ENCODE measurements at places on chromosomes 6 and 20.

- DNase-seq = no peak
Measured at GRCh38 chr6:157845493-157846259, 22.6 kb downstream of the SNX9 start.

DNA sequence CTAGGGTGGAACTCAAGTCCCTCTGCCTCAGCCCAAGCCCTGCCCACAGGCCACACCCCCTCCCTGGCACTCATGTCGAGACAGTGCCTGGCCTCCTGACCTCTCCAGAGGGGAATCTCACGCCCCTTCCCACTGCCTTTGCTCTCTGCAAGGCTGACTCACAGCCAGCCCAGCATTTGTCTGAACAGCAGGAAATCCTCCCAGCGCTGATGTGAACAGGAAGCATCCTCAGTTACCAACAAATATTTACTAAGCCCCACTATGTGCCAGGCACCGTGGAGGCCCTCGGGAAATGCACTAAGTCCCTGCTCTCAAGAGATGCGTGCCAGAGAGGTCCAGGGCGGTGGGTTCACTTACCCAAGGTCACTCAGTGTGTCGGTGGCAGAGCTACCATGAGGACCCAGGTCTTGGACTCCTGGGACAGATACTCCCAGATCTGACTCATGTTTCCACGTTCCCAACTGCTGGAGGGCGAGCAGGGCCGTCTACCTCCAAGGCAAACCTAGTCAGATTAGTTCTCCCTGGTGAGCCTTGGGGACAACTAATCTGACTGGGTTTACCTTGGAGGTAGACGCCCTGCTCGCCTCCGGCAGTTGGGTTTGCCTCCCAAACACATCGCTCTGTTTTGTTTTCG is 7.8 kb downstream of the ADA start:
- no peak for DNase-seq

- DNase-seq = no peak
Measured at GRCh38 chr20:50129662-50130355, 16.9 kb upstream of the UBE2V1 start.

DNA sequence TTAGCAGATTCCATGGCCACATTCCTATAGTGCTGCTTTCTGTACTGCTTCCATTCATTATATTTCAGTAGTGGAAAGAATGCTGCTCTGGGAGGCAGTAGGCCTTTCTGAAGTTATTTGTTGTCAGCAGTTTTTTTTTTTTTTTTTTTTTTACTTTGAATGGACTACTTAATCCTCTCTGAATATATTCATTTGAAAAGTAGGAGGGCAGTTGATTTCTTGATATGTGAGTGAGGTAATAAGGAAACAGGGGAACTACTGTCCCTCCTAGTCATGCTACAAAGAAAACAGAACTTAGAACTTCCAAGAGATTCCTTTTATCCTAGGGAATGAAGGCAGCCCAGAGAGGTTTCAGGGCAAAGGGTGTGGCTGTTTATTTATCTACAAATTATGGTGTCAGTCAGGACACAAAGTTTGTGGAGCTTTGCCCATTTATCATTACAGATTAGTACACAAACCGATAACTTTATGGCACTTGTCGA is 155.9 kb downstream of the JARID2 start:
- DNase-seq = no peak

DNA sequence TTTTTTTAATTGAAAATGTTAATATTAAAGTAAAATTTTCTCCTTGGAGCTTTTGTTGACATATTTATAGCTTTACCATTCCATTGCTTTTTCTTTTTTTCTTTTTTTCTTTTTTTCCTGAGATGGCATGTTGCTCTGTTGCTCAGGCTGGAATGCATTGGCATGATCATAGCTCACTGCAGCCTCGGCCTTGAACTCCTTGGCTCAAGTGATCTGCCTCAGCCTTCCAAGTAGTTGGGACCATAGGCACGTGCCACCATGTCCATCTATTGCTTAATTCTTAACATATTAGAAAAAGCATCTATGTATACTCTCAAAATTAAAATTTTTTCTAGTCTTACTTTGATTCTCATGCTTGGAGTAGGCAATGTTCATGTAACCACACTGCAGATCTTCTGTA is 43.0 kb downstream of the RALGAPB start:
- DNase-seq = no peak

- DNase-seq = no peak
Measured at GRCh38 chr6:125717120-125717731, 32.2 kb upstream of the HEY2 start.

GRCh38 chr20:11090751-11091150 is 417.0 kb upstream of the JAG1 start:
- DNase-seq = no peak

DNA sequence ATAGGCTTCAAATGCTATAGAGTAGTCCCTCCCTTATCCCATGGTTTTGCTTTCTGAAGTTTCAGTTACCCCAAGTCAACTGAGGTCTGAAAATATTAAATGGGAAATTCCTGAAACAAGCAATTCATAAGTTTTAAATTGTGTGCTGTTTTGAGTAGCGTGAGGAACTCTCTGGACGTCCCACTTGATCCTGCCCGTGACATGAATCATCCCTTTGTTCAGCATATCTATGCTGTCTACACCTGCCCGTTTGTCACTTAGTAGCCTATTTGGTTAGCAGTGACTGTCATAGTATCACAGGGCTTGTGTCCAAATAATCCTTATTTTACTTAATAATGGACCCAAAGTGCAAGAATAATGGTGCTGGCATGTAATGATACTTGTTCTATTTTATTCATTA is 5.0 kb downstream of the PCMT1 start:
- no peak for DNase-seq

- no peak for DNase-seq
Measured at GRCh38 chr6:143160439-143161220, 99.9 kb downstream of the AIG1 start.

- DNase-seq = no peak
Measured at GRCh38 chr6:105794870-105795269, 291.3 kb upstream of the PRDM1 start.

DNA sequence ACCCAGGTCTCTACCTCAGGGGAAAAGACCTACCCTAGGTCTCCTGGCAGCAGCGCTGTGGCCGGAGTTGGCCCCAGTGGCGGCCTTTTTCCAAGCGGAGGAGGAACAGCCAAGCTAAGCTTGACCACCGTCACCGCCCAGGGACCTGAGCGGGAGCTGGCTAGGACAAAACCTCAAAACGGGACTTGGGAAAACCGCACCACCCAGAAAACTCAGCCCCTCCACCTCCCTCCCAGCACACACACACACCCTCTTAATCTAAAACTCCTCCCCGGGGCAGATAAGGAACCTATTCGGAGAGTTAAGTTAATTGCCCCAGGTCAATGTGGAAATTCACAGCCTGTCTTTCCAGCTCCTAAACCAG is 2.7 kb upstream of the TRERF1 start:
- DNase-seq = no peak
